ENCODE measurements at places on chromosomes 11 and 22.

DNA sequence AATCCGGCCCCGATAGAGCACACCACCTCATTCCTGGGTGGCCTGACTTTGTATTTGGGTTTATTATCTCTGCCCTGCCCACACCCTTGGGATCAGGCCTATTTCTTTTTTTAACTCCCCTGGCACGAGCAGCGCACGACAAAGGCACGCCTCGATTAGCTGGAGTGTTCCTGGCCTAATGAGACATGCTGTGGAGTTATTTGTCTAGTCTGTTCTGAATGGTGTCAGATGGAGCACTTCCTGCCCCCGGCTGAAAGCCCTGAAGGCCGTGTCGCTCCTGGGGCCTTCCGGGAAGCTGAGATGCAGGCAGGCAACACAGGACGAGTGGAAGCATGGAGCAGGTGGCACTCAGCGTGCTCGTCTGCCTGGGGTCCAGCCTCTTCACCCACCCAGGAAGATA, 47.1 kb downstream of the LARGE1 start:
- no peak for DNase-seq

DNA sequence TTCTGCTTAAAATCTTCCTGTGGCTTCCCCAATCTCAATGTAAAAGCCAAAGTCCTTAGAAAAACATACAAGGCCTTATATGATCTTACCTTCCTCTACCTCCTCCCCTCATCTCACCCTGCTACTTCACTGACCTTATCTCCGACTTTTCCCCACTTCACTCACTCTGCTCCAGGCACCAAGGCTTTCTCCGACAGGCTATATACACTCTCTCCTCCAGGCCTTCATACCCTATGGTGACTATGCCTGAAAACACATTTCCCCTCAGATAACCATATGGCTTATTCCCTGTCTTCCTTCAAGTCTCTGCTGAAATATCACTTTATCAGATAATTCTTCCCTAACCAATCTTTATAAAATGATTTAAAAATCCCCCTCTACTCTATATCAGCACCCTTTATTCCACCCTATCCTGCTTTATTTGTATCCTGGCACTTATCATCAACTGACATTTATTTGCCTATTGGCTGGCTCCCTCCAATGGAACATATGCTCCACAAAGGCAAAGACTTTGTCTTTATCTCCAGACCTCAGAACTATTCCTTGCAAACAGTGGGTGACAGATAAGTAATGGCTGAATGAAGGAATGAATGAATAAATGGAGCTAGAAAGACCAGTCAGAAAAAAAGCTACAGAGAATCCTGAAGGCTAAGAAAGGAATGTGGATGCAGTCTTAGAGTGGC, 52.7 kb downstream of the PAK1 start:
- no peak for DNase-seq

- no peak for DNase-seq
These were observed 9.7 kb downstream of the MTNR1B start for GRCh38 chr11:92979176-92979575.

DNA sequence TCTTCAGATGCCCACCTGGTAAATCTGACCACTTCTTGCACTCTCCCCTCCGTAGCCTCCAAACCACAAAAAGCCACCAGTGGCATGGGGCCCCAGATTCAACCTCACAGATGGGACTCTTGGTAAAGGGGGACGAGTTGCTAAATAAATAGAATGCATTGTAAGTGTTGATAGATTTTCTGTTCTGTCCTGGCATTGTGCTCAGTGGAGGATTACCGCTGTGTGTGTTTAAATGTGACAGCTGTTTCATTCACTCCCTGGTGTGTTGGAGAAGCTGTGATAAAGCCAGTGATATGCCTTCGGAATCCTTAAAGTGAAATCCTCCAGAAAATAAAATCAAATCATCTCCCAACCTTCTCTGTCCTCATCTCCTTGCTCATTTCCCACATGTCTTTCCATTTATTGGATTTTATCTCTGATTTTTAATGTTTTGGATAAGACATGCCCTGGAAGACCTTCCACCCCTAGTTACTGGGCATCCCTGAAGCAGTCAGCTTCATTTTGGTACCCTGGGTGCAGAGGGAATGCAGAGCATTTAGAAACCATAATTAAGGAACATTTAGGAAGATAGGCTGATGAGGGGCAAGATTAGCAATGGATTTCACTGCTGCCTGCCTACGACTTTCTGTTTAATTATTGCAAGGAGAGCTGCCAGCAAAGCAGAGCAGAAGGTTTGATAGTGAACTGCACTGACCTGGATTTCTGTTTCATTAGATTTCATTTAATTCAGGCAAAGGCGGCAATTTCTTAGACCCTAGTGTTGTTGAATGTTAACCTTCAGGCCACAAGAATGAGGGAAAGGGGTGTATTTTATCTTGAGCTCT, 460.9 kb upstream of the KIRREL3 start:
- DNase-seq, result no peak

DNA sequence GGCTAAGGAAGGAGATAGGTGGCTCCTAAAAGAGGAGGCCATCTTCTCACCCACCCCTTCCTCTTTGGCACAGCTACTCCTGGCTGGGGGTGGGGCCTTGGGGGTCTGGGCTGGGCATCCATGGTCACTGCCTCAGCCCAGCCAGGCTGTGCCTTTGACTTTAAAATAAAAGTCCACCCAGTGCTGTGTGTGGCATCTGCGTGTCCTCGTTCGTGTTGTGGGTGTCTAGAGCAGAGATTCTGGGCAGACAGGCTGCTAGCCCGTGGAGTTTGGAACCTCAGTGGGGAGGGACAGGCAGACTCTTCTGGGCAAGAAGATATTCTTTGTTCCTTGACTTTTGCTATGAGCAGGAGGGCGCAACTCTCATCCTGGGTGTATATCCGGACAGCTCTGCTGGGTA, 13.1 kb downstream of the RPS6KA4 start:
- DNase-seq, result no peak

DNA sequence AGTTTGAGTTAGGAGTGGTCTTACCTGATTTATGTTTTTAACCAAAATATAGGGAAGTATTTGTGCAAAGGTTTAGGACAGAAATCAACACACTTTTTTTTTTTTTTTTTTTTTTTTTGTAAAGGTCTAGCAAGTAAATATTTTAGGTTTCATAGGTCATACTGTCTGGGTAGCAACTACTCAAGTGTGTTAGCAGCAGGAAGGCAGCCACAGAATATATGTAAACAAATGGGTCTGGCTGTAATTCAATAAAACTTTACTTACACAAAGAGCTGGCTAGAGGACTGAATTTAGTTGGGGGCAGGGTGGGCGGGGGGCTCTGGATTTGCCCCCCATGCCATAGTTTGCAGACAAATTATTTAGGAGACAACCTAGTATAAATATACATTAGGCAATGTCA, 510.4 kb downstream of the NELL1 start:
- DNase-seq, result no peak

GRCh38 chr11:55895216-55895615, 12.1 kb downstream of the TRIM51 start:
- DNase-seq, result no peak

- no peak for DNase-seq
These were observed 11.9 kb upstream of the HBE1 start for GRCh38 chr11:5281596-5281995.

DNA sequence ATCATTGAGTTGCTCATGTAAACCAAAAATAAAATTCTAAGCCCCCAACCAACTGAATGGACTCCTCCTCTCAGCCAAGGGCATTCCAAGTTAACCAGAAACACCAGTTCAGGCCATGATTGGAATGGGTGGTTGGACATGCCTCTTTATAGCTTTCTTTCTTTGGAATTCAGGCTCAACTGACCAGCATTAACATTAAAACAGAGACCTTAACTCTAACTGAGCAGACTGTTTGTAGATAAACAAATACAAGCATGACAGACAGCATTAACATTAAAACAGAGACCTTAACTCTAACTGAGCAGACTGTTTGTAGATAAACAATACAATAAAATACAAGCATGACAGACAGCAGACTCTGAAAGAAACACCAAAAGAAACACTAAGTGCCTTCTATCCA, 278.2 kb downstream of the DLG2 start:
- DNase-seq, result no peak

GRCh38 chr22:33780531-33781136, 139.6 kb downstream of the LARGE1 start:
- no peak for DNase-seq

DNA sequence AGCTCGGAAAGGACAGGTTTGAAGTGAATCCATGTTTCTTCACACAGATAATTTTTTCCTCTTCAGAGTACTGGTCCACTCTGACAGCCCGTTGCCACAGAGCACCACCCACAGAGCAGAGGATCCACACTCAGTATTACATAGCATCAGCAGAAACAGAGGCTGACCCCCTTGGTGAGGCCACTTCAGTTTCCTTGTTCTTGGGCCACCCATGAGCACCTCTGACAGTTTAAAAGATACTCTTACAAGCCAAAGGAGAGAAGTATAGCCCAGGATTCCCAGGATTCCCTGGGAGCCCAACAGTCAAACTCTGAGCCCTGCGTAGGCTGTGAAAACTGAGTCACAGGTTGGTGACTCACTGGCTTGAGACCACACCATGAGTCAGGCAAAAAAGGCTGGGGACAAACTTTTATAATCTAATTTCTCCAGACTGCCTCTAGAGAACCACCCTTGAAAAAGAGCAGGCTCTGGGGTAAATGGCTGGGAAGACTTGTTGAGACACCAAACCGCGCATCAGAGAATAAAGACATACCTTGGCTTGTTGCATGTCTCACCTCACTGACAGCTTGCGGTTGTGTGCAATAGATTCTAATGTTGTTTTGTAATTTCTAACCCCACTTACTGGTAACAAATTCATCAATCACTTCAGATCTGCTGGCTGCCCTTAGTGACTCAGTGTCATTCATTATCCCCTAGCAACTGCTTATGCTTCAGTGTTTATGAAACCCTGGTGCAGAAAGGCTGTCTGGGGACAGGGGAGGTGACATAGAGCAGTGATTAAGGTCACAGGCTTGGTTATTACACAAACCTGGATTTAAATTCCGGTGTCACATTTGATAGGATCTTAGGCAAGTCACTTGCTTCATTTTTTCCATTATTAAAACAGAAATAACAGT, 56.9 kb upstream of the PRSS23 start:
- no peak for DNase-seq

- DNase-seq, result no peak
These were observed 40.2 kb upstream of the EMID1 start for GRCh38 chr22:29165321-29166060.

DNA sequence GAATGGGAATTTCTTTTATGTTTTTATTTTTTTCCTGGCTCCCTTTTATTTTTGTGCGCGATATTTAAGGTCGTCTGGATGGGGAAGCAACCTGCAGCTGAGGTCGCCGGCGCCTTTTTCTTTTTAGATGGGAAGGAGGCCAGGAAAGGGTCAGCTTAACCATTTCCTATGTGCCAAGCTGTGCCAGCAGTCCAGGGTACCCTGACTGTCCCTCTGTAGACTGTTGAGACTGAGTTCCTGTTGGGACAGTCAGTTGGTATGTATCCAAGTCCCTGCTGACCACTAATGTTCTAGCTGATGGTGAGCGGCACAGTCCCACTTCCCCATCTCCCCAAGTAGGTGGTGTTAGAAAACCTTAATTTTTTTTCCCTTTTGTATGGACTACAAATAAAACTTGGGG, 10.5 kb downstream of the RBM14 start:
- DNase-seq, result no peak

GRCh38 chr11:85988780-85989179, 80.1 kb downstream of the PICALM start:
- DNase-seq, result no peak

DNA sequence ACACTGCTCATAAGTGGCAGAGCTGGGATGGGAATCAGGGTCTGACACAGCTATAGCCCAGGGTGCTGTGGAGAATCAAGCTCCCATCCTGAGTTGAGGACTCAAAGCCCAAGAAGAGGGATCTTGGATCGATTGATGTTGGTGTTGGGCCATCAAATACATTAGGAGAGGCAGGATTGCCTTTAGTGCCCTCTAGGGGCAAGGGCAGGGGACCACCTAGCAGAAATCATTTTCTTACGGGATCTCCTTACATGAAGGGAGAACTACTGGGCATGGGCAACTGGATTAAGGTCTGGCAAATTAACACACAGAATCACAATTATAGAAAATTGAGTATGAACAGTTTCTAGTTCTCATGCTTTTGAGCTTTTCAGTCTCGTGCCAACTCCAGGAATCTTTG, 24.9 kb upstream of the EMSY start:
- DNase-seq, result no peak

GRCh38 chr11:61728940-61729219, 23.6 kb upstream of the MYRF start:
- DNase-seq, result no peak

- no peak for DNase-seq
These were observed 207.9 kb downstream of the SOX6 start for GRCh38 chr11:16148301-16148931.

DNA sequence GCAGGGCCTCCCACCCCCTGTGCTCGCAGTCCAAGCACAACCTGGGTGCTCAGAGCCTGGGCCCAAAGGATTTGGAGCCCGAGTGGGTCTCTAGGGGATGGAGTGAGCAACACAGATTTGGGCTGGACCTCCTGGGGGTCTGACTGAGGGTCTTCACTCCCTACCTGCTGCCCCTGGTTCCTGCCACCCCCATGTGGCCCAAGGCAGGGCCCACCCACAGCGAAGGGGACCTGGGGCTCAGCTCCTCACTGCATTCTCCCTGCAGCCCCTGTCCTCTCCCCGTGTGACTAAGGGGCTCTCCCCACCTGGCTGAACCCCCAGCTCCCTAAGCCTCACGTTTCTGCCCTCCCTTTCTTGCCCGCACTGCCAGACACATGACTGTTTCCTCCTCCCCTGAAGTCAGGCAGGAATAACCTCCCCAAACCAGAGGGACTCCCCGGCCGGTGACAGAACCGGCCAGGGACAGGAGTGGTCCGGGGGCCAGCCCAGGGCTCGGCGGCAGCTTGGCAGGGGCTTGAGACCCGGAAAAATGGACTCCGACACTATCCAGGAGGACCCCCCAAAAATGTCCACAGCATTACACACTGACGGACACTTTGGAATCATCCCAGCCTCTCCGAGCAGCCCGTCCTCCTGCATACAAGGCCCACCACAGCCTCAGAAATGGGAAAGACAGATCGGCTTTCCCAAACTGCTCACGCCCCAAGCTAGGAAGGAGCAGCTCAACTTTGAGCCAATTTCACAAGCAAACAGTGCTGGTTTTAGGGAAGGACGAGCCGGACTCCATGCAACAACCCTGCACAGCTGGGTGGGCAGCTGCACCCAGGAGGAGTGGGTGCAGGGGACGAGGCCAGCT, 57.8 kb downstream of the BRD1 start:
- no peak for DNase-seq

- no peak for DNase-seq
These were observed 1.7 kb upstream of the LINC01488 start for GRCh38 chr11:69479591-69480271.

- DNase-seq, result no peak
These were observed 4.6 kb downstream of the PLA2G6 start for GRCh38 chr22:38177044-38177443.

- no peak for DNase-seq
These were observed 51.0 kb downstream of the OR4D9 start for GRCh38 chr11:59562292-59562691.
